NCI-H526 treated with DMSO at 0.1 percent for 48 hours (cell line): ENCODE measurements at places on chromosomes 3 and 15.

- DNase-seq, result no peak
Observed at GRCh38 chr15:30953731-30954378, 37.6 kb downstream of the MTMR10 start.

DNA sequence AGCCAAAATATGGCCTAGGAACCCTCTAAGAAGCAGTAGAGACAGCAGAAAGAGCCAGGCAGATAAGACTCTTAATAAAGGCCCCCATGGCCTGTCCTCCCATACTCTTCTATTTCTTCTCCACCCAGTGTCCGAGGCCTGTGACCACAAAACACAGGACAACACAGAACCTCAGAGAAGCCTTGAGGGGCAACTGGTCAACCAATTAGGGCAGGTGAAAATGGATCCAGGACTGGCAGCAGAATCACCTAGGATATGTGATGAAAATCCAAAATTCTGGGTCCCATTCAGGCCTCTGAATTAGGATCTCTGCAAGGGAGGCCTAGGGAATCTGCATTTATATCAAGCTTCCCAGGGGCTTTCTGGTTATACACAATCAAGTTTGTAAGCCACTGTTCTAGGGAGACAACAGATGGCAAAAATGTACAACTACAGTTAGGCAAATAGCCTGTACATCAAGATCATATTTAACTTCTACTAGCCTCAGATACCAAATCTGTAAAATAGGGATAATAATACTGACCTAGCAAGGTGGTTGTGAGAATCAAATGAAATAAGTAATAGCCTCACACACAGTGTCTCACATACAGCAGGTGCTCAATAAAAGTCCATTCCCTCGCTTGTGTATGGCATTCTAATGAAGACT, 10.4 kb downstream of the RAB27A start:
- DNase-seq, result no peak

DNA sequence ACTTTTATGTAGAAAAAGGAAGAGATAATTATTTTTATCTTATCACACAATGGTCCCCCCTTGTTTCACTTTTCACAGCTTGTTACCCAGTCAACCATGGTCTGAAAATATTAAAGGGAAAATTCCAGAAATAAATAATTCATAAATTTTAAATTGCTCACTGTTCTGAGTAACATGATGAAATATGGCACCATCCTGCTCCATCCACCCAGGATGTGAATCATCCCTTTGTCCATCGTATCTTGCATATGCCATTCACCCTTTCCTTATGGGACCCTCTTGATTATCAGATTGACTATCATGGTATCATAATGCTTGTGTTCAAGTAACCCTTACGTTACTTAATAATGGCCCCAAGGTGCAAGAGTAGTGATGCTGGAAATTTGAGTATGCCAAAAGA, 43.7 kb downstream of the ANKRD28 start:
- DNase-seq, result no peak

- no peak for DNase-seq
Observed at GRCh38 chr3:128814519-128815317, 64.7 kb upstream of the ACAD9 start.

GRCh38 chr3:134677196-134677986, 26.6 kb upstream of the KY start:
- DNase-seq, result no peak

- DNase-seq, result no peak
Observed at GRCh38 chr15:45262906-45263461, 10.9 kb downstream of the SLC28A2 start.

GRCh38 chr15:72231833-72232478, 966 bp upstream of the PKM start:
- peak; percentile 87 for DNase-seq

DNA sequence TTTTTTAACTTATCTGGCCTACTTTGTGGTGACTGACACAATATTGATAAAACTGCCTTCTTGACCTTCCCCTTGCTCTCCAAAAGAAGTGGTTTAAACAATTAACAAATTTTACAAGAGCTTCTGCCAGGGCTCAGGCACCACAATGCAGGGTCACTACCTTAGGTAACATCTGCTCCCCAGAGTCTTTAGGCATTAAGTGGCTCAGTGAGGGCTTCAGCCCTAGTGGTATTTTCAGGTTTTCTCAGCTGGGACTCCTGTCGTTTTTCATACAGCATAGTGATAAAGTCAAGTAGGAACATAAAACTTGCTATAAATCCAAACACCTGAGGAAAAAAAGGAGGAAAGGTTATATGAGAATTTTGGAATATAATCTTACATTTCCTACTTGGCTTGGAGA, 18.9 kb downstream of the CMTM6 start:
- DNase-seq, result no peak

DNA sequence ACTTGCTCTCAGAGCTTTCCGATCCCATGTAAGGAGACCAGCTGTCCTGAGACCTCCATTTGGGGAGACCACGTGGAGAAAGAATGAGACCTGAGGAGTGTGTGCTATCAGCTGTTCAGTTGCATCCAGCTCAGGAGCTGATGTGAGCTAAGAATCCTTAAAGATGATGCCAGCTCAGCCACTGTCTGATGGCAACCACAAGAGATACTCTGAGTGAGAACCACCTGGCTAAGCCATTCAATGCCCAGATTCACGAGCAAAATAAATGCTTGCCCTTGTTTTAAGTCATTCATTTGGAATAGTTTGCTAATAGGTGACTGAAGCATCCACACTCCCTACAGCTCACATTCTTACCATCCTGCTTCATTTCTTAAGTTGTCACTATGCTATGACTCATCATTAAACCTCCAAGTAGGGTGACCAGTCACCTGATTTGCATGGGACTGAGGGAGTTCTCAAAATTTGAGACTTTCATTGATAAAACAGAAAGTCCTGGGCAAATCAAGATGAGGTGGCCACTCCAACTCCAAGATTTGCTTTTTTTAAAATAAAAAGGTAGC, 56.4 kb downstream of the SPTSSB start:
- DNase-seq, result no peak

- no peak for DNase-seq
Observed at GRCh38 chr3:152621967-152622810, 212.7 kb upstream of the P2RY1 start.

DNA sequence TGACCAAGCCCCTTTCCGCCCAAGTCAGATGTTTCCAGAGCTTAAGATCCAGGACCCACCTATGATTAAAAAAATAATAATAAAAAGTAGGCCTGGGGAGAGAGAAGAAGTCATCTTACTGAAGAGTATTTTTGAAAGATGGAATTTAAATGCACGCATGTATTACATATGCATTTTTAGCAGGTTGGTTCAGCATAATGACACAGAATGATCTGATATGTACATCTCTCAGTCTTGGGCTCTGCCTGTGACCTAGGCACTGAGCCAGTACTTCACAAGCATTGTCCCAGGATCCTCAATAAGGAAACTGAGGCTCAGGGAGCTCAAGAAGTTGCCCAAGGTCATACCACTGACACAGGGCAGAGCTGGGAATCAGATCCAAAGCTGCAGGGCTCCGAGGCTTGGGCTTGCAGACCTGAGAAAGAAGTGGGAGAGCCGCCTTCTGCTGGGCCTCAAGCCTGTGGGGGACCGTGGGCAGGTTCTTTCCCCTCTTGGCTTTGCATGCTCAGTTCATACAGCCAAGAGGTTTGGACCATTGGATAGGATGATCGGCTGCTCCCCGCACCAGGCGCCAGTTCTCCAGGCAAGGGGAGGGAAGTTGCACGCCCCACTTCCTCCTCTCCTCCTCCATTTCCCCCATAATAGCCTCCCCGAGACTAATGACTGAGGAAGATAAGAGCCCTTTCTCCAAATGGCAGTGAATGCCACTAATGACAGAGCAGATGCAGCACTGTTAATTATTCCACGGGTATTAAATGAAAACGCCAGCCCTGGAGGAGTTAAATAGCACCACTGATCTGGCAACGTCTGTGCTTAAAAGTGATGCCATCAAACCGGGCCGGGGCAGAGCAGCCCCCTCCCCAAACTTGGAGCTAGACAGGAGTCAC, 6.9 kb downstream of the SLC6A1 start:
- DNase-seq, result no peak

- DNase-seq, result no peak
Observed at GRCh38 chr3:42507252-42507651, 4.8 kb downstream of the VIPR1 start.

GRCh38 chr3:194268654-194269512, 82.2 kb downstream of the CPN2 start:
- DNase-seq, result no peak

DNA sequence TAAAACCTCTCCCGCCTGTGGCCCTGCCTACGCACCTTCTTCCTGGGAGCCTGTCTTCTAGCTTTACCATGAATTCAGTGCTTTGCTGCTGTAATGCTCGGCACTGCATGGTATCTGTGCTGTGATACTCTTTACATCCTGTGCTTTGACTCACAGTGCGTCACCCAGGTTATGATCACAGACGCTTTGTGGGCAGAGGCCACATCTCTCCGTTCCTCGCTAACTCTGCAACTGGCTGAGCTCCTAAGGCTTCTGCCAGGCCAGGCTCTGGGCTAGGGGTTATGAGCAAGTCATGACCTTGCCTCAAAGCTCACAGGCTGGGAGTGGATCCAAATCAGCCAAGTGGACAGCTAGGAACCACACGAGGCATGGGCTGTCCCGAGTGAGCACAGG, 23.2 kb downstream of the SPTBN5 start:
- no peak for DNase-seq

- no peak for DNase-seq
Observed at GRCh38 chr3:189027626-189028155, 144.1 kb upstream of the TPRG1 start.

DNA sequence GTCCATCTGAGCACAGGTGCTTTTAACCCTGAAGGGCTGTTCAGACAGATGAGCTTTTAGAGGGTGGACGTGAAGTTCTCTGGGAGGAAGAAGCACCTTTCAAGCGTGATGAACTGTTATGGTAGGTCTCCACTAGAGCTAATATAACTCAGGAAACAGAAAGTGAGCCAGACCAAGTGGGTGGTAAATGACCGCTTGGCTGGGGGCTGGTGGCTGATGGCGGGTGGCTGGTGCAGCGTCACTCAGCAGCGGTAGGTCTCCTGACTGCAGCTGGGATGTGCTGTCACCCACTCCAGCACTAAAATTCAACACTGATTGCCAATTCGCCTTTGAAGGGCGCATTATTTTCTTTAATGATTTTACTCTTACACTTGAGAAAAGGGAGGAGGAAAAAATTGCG, 31.2 kb upstream of the LACTB start:
- DNase-seq, result no peak

- no peak for DNase-seq
Observed at GRCh38 chr3:182028081-182028480, 316.4 kb downstream of the SOX2 start.

GRCh38 chr3:190566043-190566933, 52.4 kb downstream of the IL1RAP start:
- peak; percentile 13 for DNase-seq

GRCh38 chr15:67241132-67241855, 13.2 kb downstream of the AAGAB start:
- peak; percentile 22 for DNase-seq

- no peak for DNase-seq
Observed at GRCh38 chr15:67097930-67098740, 32.7 kb downstream of the SMAD3 start.

GRCh38 chr3:143226678-143227291, 107.2 kb downstream of the CHST2 start:
- no peak for DNase-seq

DNA sequence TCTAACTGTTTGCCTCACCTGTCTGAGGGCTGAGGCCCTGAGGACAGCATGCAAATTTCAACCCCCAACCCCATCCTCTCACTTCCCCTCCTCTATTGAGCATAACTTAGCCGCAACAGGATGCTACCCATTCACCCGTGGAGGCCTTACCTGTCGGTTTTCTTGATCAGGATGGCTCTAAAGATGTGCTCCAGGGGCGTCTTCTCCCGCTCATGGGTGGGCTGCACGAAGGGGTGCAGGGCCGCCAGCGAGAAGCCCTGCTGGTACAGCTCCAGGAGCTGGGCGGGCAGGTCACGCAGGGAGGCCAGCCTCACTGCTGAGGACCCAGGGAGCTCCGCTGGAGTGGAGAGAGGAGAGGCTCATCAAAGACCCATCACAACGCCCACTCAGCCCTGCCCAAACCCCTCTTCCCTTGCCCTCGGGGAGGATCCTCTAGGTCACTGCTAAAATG, 79.8 kb downstream of the RFTN1 start:
- DNase-seq, result peak; percentile 37

- no peak for DNase-seq
Observed at GRCh38 chr3:157436583-157437291, at the start of gene PTX3. TSS of gene PTX3 (plus strand) at chr3:157436850. CDS start at chr3:157436934, 84 bp downstream.

GRCh38 chr3:52623234-52623792, 62.4 kb downstream of the PBRM1 start:
- no peak for DNase-seq

DNA sequence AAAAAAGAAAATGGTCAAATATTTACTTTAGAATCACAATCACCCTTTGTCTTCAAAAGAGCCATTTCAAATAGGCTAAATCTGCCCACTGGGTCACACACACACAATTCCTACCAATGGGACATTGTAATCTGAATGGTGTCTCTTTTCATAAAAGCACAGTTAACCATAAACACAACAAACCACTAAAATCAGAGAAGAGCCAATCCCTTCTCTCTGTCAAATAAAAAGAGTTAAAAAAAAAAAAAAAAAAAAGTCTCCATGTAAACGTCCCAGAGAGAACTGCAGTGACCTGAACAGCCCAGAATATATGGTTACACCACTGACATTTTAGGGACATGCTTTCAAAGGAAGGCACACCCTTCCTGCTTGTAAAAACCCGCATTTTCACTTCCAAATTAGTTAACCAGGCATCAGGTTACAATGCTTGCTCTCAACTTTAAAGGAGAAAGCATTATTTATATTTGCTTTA, 63.7 kb downstream of the PRICKLE2 start:
- peak; percentile 92 for DNase-seq

GRCh38 chr15:78360367-78360801, 20.2 kb downstream of the CRABP1 start:
- no peak for DNase-seq

DNA sequence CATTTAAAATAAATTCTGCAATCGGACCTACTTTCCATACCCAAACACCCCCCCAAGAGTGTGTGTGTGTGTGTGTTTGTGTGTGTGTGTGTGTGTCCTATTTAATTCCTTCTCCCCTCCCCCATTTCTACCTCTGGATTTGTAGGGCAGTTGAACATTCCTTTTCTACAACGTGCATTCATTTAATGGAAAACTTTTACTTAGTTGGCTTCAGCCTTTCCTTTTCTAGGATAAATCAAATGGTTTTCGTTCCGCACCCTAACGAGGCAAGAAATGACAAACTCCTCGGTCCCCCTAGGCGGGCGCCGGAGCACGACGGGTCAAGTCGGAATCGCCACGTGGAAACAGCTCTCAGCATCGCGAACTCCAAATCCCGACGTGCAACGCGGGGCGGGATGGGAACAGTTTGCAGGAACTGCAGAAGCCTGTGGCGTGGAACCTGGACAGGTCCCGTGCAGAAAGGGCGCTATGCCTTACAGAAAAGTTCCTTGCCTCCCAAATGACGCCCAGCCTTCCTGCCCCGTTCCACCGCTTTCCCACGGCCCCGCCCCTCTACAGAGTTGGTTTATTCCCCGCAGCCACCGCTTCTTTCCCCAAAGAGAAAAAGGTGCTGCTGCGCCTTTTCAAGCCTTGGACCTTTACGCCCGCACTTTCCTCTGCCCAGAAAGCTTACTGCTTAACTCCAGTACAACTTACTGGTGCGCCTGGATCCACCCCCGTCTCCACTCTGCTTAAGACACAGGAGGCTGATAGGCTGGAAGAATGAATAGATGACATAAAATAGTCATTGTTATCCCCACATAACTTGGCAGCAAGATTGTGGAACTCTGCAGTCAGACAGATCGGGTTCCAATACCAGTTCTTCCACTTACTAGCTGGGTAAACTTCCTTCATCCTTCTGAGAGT, 1.1 kb upstream of the EIF2B5 start:
- DNase-seq, result peak; percentile 78

- DNase-seq, result no peak
Observed at GRCh38 chr3:71537211-71537611, 46.3 kb downstream of the FOXP1 start.
